ENCODE measurements at places on chromosomes 1 and 21. TPM values are rescaled to one million over a fixed set of nuclear protein-coding genes. Genes with fewer than 3 reads are reported as not detected.
A peak's percentile ranks its signal among the peaks of the same experiment; 100 is the strongest.

DNA sequence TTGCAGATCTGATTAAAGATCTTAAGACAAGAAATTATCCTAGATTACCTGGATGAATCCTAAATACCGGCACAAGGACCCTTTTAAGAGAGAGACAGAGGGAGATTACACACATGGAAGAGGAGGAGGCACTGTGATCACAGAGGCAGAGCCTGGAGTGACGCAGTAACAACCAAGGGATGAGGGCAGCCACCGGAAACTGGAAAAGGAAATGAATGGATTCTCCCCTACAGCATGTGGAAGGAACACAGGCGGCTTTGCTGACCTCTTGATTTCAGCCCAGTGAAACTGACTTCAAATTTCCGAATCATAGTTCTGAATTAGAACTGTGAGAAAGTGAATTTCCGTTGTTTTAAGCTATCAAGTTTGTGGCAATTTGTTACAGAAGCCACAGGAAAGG is 50.2 kb upstream of the IVNS1ABP start:
- DNase-seq = peak; percentile 22

- no peak for DNase-seq
Observed at GRCh38 chr1:174923820-174924219, 75.9 kb upstream of the CACYBP start.

The SLC45A1 gene
- total RNA-seq = 1.6 TPM

The CKS1B gene
- total RNA-seq = 22.3 TPM

The DYNLT4 gene
- total RNA-seq = 1.7 TPM

DNA sequence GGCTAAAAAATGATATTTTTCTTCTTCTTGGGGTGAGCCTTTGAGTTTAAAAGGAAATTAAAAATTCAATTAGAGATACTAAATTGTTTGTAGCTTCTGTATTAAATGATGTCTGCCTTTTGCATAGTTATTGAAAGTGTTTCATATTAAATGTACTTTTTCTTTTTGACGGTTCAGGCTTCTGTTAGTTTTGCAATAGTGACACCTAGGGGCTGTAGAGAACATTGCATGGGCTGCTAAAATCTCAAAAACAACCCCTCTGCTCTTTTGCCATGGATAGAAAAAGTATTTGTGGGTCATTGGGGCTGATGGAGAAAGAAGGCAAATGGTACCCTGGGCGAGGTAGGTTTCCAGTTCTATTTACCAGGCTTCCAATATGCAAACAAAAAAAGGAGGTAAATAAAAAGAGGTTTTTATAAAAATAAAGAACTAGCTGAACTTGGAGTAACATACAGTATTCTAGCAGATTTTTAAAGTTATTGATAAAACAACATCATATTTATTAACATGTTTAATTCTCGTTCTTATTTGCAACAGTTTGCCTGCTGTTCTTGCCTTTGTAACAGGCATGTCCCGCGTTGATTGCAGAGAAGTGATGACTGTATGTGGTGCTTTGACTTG is 115.4 kb upstream of the HOOK1 start:
- DNase-seq = peak; percentile 76

DNA sequence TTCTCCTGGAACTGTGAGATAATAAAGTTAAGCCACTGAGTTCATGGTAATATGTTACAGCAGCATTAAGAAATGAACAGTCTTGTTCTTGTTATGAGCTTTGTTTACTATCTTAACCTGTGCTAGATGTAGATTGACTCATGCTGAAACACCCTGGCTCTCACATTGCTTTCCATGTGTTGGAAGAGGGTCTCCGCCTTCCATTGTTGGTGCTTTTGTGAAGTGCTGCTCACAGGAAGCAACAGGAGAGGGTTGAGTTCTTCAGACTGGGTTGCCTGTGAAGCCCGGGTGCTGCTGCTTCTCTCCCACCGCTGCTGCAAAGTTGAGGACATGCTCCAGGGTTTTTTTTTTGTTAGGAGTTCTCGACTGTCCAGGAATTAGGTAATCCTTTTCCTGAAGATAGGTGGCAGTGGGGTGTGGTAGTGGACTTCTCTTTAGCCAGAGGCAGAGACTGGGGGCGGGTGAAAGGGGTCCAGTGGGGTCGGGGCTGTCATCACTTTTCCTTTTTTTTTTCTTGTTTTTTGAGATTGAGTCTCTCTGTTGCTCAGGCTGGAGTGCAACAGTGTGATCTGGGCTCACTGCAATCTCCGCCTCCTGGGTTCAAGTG is 28.7 kb upstream of the HMGN1 start:
- no peak for DNase-seq

GRCh38 chr1:207742850-207743555 is 8.9 kb upstream of the CD46 start:
- no peak for DNase-seq

The TAS1R1 gene
- 0.51 TPM for total RNA-seq

The FNBP1L gene
- total RNA-seq = 119 TPM

DNA sequence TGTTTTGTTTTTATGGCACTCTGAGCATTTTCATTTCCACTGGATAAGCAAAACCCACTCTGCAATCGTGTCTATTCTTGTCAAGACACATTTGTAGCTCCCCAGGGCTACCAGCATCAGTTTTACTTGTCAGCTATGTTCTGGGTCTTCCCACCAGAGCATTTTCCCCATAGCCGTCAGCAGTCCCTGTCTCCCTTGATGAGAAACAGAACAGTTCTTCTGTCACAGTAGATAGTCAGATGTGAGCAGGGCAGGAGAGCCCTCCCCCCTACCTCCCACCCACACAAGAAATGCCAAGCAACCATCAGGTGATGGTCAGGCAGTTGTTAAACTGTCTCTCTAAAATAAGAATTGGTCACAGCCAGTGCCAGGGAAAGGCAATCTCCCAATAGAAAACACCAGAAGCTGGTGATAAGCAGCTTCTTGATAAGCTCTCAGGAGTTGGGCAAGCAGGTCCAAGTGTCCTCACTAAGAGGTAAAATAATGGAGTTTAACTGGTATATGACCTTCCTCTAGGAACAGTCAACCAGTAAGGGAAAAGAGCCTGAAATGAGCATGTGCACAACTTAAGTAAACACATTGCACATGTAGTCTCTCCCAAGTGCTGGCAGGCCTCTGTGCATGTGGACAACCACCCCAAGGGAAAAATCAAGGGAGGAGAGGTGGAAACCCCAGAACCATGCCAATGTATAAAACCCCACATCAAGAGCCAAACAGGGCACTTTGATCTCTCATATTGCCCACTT is 208.2 kb downstream of the S1PR1 start:
- no peak for DNase-seq

GRCh38 chr1:94953107-94953506 is 26.2 kb upstream of the CNN3 start:
- DNase-seq = no peak

The GRIK1 gene
- not detected for total RNA-seq

The TRIM33 gene
- 102 TPM for total RNA-seq

DNA sequence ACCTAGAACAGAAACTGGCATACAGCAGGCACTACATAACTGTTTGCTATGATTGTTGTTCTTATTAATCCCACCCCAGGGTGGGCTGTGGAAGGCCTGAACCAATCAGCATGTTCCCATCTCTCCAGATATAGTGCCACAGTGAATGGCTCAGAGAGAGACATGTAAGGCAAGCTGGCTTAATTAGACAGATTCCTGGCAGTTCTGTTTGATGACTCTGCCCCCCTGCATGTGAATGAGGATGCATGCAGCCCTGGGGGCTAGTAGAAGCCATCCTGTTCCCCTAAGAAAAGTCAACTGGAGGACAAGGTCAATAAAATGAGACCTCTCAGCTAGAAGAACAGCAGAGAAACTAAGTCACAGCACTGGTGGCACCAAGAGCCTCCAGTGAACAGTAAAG is 130.3 kb downstream of the GLIS1 start:
- no peak for DNase-seq

- peak; percentile 77 for DNase-seq
Observed at GRCh38 chr1:43991476-43992231, at the start of gene CCDC24. Gene CCDC24, plus strand, starts transcription at chr1:43991599. Its CDS starts 280 bp downstream, at chr1:43991879.

DNA sequence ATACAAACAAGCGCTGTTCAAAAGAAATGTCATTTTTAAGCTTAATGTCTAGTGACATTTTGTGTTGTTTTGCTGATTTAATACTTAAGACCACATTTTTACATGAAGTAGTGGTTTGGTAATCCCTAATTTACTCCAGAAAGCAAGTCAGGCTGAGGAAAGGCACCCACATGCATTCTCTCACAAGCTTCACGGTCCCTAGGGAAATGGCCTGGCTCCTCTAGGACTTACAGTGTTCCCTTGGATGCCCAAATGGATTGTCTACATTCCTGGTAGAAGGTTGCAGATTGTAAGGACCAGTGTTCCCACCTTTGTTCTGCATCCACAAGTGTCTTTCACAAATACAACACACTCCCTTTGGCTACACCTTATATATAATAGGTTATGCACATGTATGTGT is 9.5 kb downstream of the GPSM2 start:
- DNase-seq = no peak

The TNFRSF1B gene
- 52.0 TPM for total RNA-seq

The CLDN17 gene
- not detected for total RNA-seq

The RHD gene
- total RNA-seq = not detected

The KCNJ9 gene
- total RNA-seq = not detected

The ATAD3B gene
- 39.0 TPM for total RNA-seq

The HEYL gene
- total RNA-seq = 14.3 TPM

GRCh38 chr1:38117444-38117887 is 70.9 kb upstream of the POU3F1 start:
- DNase-seq = no peak

DNA sequence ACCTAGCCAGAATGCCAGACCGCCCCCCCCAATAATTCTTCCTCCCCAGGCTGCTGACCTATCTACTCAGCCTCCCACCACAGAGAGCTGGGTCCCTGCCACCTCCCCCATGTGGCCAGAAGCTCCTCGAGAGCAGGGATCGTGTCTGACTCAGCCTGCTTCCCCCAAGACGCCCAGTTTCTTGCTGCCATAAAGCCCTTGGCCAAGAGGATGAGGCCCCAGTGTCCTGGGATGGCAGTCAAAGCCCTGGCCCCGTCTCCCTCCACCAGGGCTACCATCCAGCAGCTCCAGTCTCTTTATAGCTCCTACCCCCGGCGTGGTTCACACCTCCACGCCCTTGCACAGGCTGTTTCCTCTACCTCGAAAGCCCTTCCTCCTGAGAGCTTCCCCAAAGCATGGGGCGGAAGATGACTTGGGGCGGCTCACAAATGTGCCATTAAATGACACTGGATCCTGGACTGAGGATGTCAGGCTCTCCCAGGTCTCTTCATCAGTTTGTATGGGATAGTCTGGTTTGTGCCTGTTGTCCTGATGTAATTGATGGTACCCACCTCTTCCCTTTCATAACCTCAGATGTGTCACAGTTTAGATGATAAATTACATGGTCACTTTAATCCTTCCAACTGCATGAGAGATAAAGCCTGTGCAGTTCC is 13.2 kb downstream of the ADGRB2 start:
- DNase-seq = no peak

The B3GALT2 gene
- total RNA-seq = 8.8 TPM

DNA sequence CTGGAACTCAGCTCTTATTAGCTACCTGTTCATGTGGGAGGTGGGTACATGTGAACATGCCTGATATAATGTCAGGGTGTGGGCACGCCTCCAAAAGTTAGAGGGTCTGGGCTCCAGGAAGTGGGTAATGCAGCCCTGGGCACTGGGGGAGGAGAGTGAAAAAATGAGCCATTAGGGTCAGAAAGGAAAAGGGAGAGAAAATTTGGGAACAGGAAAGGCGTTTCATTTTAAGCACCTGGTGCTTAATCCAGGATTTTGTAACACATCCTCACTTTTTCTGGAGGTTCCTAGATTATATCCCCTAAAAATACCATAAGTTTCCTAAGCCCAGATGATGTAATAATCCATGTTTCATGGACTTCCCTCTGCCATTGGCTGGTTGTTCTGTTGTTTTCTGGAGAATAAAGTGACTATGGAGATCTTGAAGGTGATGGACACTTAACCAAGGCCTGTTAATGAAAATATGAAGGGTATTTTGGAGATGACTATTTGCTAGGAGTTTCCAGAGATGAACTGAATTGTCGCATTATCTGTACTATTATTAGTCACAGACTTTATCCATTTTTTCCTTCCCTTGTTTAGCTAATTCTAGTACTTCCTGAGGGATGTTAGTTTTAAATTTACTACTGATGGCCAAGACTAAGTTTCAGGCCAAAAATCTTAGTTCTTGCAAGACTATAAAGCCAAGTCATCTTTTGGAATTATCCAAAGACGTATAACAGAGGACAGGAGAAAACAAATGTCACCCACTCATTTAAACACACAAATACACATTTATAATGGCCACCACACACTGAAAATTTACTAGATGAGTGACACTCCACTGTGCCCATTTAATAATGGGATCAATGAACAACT is 24.4 kb upstream of the TARBP1 start:
- no peak for DNase-seq

- DNase-seq = no peak
Observed at GRCh38 chr1:178484698-178485225, 12.0 kb downstream of the CLEC20A start.

DNA sequence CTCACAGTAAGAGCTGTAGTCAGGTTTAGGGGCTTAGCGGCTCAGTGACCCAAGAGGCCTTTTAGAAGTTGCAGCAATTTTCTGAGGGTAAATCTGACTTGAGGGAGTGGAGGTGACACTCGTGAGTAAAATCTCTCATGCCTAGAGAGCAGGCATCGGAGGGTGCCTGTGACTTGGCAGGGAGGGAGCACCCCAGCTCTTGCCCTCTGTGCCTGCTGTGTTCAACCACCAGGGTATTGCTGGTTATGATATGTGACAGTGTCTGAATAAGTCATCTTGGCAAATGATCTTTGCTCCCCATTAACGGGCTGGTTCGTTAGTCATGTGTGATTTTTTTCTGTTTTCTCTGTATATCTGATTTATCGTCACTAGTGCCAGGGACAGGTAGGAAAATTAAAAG is 5.9 kb downstream of the MAN1C1 start:
- no peak for DNase-seq

- no peak for DNase-seq
Observed at GRCh38 chr1:159261721-159262494, 40.2 kb upstream of the FCER1A start.

The VANGL2 gene
- 13.9 TPM for total RNA-seq

The IGSF3 gene
- 48.5 TPM for total RNA-seq

The VPS45 gene
- total RNA-seq = 86.7 TPM

The CELA2A gene
- total RNA-seq = not detected

DNA sequence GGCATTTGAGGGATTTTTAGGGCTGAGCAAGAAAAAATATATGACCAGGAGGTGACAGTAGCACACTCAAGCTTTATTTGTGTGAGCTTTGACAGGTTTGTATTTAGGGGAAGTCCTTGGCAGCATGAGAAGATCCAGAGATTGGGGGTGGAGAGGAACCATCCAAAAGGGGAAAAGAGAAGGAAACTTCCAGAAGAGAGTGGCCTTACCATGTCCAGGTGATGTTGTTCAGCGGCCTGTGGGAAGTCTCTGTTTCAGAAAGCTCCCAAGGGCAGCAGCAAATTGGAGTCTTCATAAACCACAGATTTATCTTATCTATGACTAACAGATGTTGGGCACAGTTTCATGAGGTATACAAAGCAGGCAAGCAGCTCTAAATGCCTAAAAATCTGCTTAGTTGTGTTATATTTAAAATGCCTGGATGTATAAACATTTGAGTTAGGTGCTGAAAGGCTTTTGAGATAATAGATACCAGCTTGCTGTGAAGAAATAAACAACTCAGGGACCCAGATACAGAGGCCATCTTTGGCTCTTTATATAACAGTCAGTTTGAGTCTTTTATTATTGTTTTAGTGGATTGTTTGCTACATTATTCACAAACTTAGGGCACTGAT is 21.2 kb upstream of the ADAR start:
- DNase-seq = no peak

All from lung (tissue), 17 donors.